Left ventricle myocardium superior (tissue), 1 donor: ENCODE measurements at places on chromosomes 12 and 14. TPM values are rescaled to one million over a fixed set of nuclear protein-coding genes. Genes with fewer than 3 reads are reported as not detected.

MYO1A gene
- total RNA-seq: not detected

IL31 gene
- not detected for total RNA-seq

EML1 gene
- 42.9 TPM for total RNA-seq

RERGL gene
- 0.94 TPM for total RNA-seq

TMEM30B gene
- total RNA-seq: 0.42 TPM

AKAP5 gene
- 0.30 TPM for total RNA-seq

ESPL1 gene
- total RNA-seq: 0.17 TPM

NELL2 gene
- 0.50 TPM for total RNA-seq

FAIM2 gene
- 8.2 TPM for total RNA-seq

SRGAP1 gene
- total RNA-seq: 2.6 TPM

PKP2 gene
- total RNA-seq: 423 TPM

ALDH1L2 gene
- 2.5 TPM for total RNA-seq

GALNT9 gene
- total RNA-seq: 1.6 TPM

KIF26A gene
- total RNA-seq: 6.0 TPM

RNF212B gene
- not detected for total RNA-seq

RNF31 gene
- 42.8 TPM for total RNA-seq

KLRD1 gene
- 1.5 TPM for total RNA-seq

DIO2 gene
- 7.2 TPM for total RNA-seq

TPH2 gene
- not detected for total RNA-seq

BCL2L14 gene
- total RNA-seq: not detected

RPS6KL1 gene
- total RNA-seq: 18.6 TPM

FAM90A1 gene
- not detected for total RNA-seq

MORN3 gene
- not detected for total RNA-seq

CFAP54 gene
- total RNA-seq: 0.10 TPM

ZDHHC22 gene
- total RNA-seq: not detected

RND1 gene
- total RNA-seq: 0.27 TPM

TMEM260 gene
- 6.6 TPM for total RNA-seq

OASL gene
- 0.55 TPM for total RNA-seq

IL26 gene
- not detected for total RNA-seq

IL25 gene
- not detected for total RNA-seq

RPS29 gene
- 791 TPM for total RNA-seq

LAG3 gene
- 0.37 TPM for total RNA-seq

TAS2R31 gene
- total RNA-seq: 0.67 TPM

ADAM21 gene
- total RNA-seq: 0.32 TPM

RPL10L gene
- total RNA-seq: not detected

KCNH5 gene
- 0.22 TPM for total RNA-seq
